ENCODE measurements at places on chromosomes 3 and 15. TPM values are rescaled to one million over a fixed set of nuclear protein-coding genes. Genes with fewer than 3 reads are reported as not detected.

DNA sequence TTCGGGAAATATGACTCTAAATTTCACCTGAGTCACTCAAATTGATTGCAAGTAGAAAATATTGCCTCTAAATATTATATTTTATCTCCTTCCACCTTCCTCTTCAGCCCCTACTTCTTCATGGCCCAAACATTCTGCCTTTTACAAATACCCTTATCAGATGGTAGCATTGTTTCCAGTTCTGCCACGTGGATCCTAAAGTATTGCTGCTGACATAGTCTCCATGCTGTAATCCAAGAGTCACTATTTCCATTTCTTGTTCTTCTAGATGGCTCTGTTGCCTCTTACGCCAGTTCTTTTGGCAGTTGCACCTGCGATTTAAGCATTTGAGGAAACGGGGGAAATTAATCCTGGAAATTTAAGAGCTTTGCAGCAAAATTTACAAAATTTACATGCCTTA, 13.6 kb downstream of the LMOD3 start:
- no peak for DNase-seq
- H3K27ac ChIP-seq: no peak overlapping the region
- H3K4me1 ChIP-seq: no peaks in the 10 kb centered on the region

DNA sequence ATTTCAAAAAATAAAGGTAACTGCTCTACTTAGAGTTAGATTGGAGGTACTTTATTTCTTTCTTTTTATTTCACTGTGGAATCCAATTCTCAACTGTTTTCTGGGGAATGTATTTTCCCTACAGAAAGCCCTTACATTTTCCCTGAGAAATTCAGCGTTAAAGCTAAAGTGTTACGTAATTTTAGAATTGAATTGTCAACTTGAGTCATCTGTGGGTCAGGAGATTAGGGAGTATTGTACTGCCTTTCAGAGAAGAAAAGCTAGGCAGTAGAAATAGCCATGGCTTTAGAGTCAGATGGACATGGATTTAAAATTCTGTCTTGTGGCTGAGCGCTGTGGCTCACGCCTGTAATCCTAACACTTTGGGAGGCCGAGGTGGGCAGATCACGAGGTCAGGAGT, 728.6 kb downstream of the ROBO1 start:
- no peaks in the 10 kb centered on the region for H3K36me3 ChIP-seq
- no peaks in the 10 kb centered on the region for H3K4me1 ChIP-seq
- no peaks in the 10 kb centered on the region for H3K27me3 ChIP-seq
- H3K27ac ChIP-seq: no peak overlapping the region
- DNase-seq: no peak

Gene SEC22A
- total RNA-seq: 19.3 TPM

DNA sequence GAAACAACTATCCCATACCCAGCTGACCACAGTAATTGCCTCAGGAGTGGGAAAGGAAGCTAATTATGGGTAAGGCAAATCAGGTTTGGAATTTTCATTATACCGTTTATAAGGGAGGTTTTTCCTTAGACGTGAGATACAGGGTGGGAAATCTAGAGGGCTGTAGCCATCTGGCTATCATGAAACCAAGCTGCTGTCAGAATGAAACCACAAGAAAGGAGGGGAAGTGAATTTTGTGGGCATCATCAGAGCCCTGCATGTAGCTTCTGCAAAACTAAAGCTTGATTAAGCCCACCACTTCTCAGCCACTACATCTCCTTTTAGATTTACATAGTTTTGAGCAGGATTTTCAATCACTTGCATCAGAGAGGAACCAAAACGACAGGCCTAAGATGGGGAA, 893.5 kb downstream of the TUSC7 start:
- no peaks in the 10 kb centered on the region for H3K27me3 ChIP-seq
- DNase-seq: no peak
- no peaks in the 10 kb centered on the region for H3K4me1 ChIP-seq
- no peak overlapping the region for H3K4me3 ChIP-seq
- H3K27ac ChIP-seq: no peak overlapping the region

Gene APEH
- total RNA-seq: 96.2 TPM

- DNase-seq: no peak
- no peaks in the 10 kb centered on the region for H3K36me3 ChIP-seq
- no peak overlapping the region for H3K4me3 ChIP-seq
- no peaks in the 10 kb centered on the region for H3K27me3 ChIP-seq
Observed at GRCh38 chr3:167864552-167864874, 129.0 kb downstream of the SERPINI1 start.

Data from B cell (primary cell).